Activated T-cell treated with anti-CD3 and anti-CD28 coated beads, Interleukin-2, amount 50 U/mL, for 72 hours (primary cell): ENCODE measurements at places on chromosomes 11 and 22. TPM values are rescaled to one million over a fixed set of nuclear protein-coding genes. Genes with fewer than 3 reads are reported as not detected.

- no peak overlapping the region for H3K27ac ChIP-seq
- H3K4me3 ChIP-seq: no peak overlapping the region
- no peak for DNase-seq
- no peaks in the 10 kb centered on the region for H3K36me3 ChIP-seq
- H3K4me1 ChIP-seq: no peaks in the 10 kb centered on the region
These were observed 165.2 kb upstream of the TBCEL start for GRCh38 chr11:120858740-120859139.

GRCh38 chr11:110776081-110776480, 63.8 kb upstream of the ARHGAP20 start:
- H3K4me3 ChIP-seq: no peak overlapping the region
- no peaks in the 10 kb centered on the region for H3K4me1 ChIP-seq
- DNase-seq: no peak
- no peaks in the 10 kb centered on the region for H3K27me3 ChIP-seq
- peaks cover 5% of the 10 kb centered on the region for H3K36me3 ChIP-seq
- no peak overlapping the region for H3K27ac ChIP-seq

DNA sequence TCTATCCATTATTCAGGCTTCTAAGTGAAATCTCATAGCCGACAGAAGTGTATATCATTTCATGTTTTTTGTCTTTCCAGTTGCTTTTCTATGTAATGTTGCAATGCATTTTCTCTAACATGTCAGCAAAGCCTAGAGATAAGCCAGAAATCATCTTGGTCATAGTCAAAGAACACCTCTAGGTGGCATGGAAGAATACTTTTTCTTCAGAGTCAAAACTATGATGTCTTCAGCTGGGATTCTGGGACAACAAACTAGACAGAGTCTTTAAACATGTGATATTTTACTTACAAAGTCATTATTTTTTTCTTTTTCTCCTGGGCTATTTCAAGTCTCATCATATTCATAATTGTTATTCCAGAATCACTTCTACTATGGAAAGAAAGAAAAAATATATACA, 4.4 kb downstream of the GAS2 start:
- H3K4me1 ChIP-seq: peaks cover 28% of the 10 kb centered on the region
- H3K27ac ChIP-seq: no peak overlapping the region
- peaks cover 50% of the 10 kb centered on the region for H3K27me3 ChIP-seq
- no peaks in the 10 kb centered on the region for H3K36me3 ChIP-seq
- no peak for DNase-seq

DNA sequence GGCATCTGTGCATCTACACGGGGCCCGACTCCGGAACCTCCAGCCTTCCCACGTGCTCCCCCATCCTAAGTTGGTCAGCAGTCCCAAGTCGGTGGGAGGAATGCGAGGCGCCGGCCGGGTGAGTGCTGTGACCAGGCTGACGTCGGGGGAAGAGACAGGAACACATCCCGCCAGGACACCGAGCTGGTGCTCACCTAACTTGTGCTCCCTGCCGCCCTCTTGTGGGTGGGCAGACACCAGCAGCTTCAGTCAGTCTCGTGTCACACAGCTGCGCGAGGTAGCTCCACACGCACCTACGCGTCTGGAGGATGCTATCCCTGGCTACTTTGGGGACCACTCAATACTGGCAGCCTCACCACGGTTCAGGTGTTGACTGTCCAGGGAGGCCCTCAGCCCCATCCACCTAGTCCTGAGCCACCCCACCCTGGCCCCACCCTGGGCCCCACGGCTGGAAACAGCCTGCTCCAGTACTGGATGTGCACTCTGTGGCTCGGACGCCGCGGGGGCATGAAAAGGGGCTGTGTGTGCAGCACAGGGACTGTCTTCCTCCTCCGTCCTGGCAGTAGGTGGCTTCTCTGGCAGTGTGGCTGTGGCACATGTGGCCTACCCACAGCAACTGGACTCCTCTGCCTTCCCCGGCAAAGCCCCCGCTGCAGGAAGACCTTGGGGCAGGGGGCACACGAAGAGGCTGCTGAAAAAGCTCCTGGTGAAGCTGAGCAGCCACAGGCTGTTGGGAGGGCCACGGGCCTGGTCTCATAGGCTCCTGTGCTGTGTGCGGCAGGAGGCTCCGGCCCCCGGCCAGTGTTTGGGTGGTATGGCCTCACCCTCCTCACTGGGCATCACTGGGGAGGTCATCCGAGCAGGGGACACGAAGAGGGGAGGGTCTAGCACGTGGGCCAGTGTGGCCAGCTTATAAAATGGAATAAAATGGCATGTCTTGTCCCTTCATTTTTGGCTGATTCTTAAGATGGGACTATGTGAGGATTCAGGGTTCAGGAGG, 11.2 kb upstream of the BID start:
- H3K27me3 ChIP-seq: no peaks in the 10 kb centered on the region
- DNase-seq: peak; percentile 75
- H3K36me3 ChIP-seq: no peaks in the 10 kb centered on the region
- H3K27ac ChIP-seq: no peak overlapping the region
- H3K4me3 ChIP-seq: no peak overlapping the region

GRCh38 chr11:70367071-70367470, 31.3 kb upstream of the CTTN start:
- no peak overlapping the region for H3K27ac ChIP-seq
- H3K4me1 ChIP-seq: peaks cover 25% of the 10 kb centered on the region
- no peak overlapping the region for H3K4me3 ChIP-seq
- H3K36me3 ChIP-seq: peaks cover 8% of the 10 kb centered on the region
- H3K27me3 ChIP-seq: no peaks in the 10 kb centered on the region

DNA sequence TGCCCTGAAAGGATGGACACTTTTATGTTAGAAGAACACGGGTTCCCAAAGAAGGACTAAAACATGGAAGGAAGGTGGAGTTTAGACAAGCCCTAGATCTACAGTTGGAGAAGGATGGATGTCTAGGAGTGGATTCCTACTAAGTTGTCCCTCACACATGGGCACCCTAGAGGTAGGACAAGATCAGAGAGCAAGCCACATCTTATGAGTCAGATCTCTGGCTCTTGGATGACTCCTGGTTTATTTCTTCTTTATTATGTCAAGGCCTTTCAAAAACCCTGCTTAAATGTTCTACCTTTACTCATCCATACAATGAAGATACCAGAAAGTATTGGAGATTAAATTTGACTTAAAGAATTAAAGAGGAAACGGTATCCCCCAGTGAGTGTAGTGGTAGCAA, 34.4 kb downstream of the PRCP start:
- DNase-seq: no peak
- H3K4me3 ChIP-seq: no peak overlapping the region
- peaks cover 16% of the 10 kb centered on the region for H3K4me1 ChIP-seq

- H3K27ac ChIP-seq: no peak overlapping the region
- no peak overlapping the region for H3K4me3 ChIP-seq
- H3K27me3 ChIP-seq: no peaks in the 10 kb centered on the region
- no peak for DNase-seq
- no peaks in the 10 kb centered on the region for H3K4me1 ChIP-seq
These were observed 93.2 kb downstream of the PHF21B start for GRCh38 chr22:44916281-44917231.

DNA sequence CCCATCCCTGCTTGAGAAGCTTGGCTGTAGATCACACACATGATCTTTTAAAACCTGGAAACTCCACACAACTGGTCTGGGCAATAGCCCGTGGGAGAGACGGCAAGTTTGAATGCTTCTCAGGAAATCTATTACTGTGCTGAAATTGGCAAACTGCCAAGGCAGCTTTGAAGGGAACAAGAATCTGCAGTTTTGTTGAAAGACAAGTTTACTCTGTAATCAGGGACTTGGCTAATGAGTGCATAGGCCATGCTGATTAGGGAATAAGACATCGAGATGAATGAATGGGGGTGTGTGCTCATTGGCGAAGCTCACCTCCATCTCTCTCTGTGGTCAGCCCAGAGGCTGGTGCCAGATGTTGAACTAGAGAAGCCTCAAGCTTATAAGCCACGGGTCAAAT, 218.8 kb downstream of the HIPK3 start:
- no peak overlapping the region for H3K27ac ChIP-seq
- no peaks in the 10 kb centered on the region for H3K4me1 ChIP-seq
- no peak overlapping the region for H3K4me3 ChIP-seq

- H3K36me3 ChIP-seq: no peaks in the 10 kb centered on the region
- H3K4me3 ChIP-seq: peak overlapping the region; percentile 89
- H3K27me3 ChIP-seq: peaks cover 8% of the 10 kb centered on the region
- H3K4me1 ChIP-seq: peaks cover 33% of the 10 kb centered on the region
These were observed 4.0 kb upstream of the MCAM start for GRCh38 chr11:119320776-119321524.

DNA sequence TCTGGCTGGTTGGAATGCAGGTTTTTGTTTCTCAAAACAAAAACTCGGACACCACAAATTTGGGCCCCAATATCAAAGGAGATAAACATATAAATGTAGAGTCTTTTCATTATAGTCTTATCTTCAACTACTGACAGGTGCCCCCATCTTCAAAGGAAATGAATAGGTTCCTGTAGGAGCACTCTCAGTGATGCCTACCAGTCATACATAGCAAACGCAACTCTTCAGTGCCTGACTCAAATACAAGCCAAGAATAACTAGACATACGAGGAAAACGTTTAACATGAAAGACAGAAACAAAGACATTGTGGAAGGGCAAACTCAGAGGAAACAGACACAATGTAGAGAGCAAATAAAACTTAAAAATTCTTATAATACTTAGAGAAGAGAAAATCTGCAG, 13.9 kb downstream of the KDM4D start:
- H3K4me1 ChIP-seq: no peaks in the 10 kb centered on the region
- H3K27ac ChIP-seq: no peak overlapping the region
- no peaks in the 10 kb centered on the region for H3K36me3 ChIP-seq
- no peak for DNase-seq
- no peak overlapping the region for H3K4me3 ChIP-seq
- H3K27me3 ChIP-seq: peaks cover 24% of the 10 kb centered on the region

GRCh38 chr22:49827853-49828598, at the start of gene BRD1:
TSS of gene BRD1 (minus strand) at chr22:49827873. CDS start at chr22:49824317, 3,556 bp downstream.
- peaks cover 44% of the 10 kb centered on the region for H3K4me1 ChIP-seq
- peaks cover 18% of the 10 kb centered on the region for H3K36me3 ChIP-seq
- peak; percentile 70 for DNase-seq
- peak within 1 kb of the TSS; percentile 96 for H3K4me3 ChIP-seq
- no peaks in the 10 kb centered on the region for H3K27me3 ChIP-seq

CD6 gene
- 313 TPM for total RNA-seq

GLB1L2 gene
- total RNA-seq: 1.1 TPM

TEX54 gene
- total RNA-seq: 0.77 TPM

PTPMT1 gene
- total RNA-seq: 37.0 TPM

NCAPH2 gene
- 120 TPM for total RNA-seq
